Astrocyte of the spinal cord (primary cell): ENCODE measurements at places on chromosomes 3 and 15.
A peak's percentile ranks its signal among the peaks of the same experiment; 100 is the strongest.

DNA sequence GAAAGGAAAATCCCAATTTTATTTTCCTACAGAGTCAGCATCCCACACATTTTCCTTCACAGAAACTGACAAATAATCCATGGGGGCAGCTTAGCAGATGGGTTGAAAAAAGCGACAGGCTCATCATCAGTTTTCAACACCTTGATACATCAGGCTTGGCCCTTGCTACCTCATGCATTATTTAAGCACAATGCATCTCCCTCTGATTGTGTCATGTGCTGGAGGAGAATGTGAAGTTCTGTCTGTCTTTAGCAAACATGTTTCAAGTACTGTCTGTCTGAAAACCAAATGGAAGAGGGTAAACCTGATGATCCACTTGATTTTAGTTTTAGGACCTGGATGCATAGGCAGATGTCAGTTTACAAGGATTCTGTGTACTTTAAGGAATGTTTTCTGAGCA lies 128.6 kb upstream of the ADAMTS9 start:
- DNase-seq: no peak

- no peak for DNase-seq
Measured at GRCh38 chr3:187677604-187678003, 7.4 kb upstream of the SST start.

GRCh38 chr3:12962292-12962691 lies 110.9 kb downstream of the IQSEC1 start:
- DNase-seq: no peak

GRCh38 chr15:47027322-47027946 lies 689.9 kb upstream of the SEMA6D start:
- DNase-seq: no peak

- DNase-seq: peak; percentile 94
Measured at GRCh38 chr3:189563853-189564563, 67.2 kb upstream of the TP63 start.

DNA sequence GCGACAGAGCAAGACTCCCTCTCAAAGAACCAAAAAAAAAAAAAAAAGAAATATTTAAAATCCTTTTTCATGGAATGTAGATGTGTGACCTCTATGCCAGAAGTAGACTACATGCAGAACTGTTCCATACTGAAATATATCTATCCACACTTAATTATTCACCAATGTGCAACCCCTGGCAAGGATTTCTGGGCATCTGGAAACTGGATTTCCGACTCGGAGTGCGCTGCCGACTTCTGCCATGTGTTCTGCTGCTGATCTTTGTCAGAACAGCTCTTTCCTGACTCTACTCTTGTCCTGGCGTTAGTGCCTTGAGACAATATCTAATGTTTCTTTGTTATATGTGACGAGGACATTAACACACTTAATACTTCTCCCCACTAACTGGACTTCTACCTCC lies 11.7 kb downstream of the LIPH start:
- no peak for DNase-seq

DNA sequence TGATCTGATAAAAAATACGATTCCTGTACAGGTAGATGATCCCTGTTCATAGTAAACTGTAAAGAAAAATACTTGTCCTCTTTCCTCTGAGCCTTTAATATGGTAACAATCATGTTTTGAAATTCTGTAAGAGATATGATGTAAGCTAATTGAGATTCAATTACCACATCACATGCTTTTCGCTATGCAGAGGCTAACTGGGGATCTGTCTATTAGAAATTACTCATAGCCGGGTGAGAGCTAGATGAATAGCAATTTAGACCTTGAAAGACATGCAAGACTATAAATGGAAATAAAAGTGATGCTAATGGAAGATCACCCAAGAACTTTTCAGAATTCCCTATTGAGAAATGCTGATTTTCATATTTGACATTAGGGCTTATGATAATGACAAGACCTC lies 579.9 kb upstream of the ZNF717 start:
- no peak for DNase-seq

DNA sequence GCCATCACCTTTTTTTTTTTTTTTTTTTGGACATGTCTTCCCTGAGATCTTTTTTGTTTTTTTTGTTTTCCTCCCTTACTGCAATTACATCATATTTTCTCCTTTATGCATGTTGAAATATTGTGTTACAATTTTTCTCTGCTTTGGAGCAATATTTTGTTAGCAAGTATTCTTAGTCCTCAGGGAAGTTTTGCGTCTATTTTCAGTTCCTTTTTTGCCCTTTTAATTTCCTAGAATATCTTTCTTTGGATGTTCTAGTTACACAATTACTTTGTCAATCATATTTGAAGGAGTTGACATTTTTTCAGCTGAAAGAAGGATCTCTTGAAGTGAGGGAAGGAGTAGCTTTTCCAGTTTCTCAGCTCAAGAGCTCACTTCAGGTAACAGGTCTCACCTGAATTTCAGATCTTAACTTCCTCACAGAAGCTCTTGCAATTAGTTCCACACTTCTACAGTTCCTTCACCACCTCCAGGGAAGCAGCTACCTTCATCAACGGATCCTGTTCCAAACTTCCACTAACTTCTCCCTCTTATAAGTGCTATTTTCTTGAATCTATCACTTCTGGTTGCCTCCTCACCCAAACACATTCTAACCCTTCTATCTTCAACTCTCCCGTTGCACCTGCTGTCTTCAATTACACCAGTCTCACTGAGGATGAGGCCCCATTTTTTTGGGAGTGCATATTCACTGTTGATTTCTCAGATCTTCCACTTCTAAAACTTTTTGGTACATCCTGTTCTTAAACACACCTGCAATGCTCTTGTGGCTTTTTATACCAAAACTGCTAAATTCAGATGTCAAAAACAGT lies 57.8 kb upstream of the CPOX start:
- no peak for DNase-seq

- DNase-seq: peak; percentile 23
Measured at GRCh38 chr3:79414806-79415205, 353.0 kb downstream of the ROBO1 start.

DNA sequence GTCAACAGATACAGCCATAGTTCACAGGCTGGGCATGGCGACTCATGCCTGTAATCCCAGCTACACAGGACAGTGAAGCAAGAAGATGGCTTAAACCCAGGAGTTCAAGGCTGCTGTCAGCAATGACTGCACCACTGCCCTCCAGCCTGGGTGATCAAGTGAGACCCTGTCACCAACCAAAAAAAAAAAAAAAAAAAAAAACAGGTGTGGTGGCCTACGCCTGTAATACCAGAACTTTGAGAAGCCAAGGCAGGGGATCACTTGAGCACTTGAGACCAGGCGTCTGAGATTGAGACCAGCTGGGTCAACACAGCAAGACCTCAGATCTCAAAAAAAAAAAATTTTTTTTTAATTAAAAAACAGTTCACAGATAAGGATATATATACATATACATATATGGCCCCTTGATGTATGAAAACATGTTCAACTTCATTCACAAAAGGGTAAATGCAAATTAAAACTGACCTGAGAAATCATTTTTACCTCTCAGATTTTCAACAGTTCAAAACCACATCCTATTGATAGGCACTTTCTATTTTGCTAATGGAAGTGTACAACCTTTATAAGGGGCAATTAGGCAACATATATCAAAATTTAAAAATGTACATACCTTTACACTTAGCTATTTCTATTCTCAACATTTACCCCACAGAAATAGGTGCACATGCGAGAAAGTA lies 51.1 kb downstream of the OSBPL10 start:
- no peak for DNase-seq

GRCh38 chr15:42373274-42373673 lies 14.0 kb downstream of the CAPN3 start:
- DNase-seq: no peak

GRCh38 chr3:155158346-155159037 lies 78.4 kb downstream of the MME start:
- DNase-seq: no peak

GRCh38 chr15:90154861-90155626 lies 46.1 kb upstream of the SEMA4B start:
- peak; percentile 29 for DNase-seq

DNA sequence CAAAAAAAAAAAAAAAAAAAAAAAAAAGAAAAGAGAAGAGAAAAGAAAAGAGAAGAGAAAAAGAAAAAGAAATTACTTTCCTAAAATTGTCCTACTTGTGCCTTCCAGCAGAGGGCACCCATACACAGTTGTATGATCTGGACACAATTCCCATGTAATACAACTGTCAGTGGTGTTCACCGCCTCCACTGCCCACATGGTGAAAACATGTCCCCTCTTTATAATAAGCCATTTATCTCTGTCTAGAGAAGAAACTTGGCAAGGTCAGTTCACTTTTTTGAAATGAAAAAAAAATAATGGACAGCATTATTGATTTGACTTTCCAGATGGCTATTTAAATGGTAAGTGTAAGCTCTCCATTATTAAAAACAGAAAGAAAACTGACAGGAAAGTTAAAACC lies 459.4 kb downstream of the GBE1 start:
- peak; percentile 48 for DNase-seq

DNA sequence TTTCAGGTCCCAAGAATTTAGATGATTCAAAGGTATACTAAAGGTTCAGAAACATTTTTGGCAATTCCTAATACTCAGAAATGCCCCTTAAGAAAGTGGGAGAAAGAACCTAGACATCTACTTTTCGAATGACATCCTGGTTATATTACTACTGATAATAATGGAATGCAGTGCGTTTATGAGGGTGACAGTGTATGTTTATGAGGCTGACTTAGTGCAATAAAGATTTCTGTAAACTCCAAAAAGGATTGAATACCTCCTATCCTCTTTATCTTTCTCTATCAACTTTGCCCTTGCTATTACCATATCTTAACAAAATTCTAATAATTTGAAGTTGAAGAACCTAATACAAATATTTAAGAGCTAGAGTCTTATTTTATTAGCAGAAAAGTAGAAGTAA lies 348.9 kb upstream of the EPHA6 start:
- no peak for DNase-seq

DNA sequence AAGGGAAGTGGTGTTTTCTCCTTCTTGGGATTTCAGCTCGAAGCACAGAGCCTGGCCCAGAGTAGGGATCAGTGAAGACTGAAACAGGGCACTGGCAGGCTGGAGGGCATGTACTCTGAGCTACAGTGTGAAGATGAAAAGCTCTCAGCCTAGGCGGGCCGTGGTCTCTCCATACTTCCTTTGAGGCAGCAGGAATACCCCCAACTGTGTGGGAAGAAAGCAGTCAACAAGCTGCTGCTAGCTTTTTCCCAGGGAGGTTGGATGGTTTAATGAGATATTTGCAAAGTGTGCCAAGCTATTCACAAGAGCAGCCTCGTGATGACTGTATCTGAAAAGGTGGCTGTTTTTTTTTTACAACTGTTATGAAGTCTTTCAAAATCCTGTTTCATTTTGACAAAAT lies 47.2 kb downstream of the NMNAT3 start:
- no peak for DNase-seq

- DNase-seq: no peak
Measured at GRCh38 chr3:195284842-195285241, 13.9 kb upstream of the XXYLT1 start.

- no peak for DNase-seq
Measured at GRCh38 chr3:87207460-87207859, 19.6 kb upstream of the CHMP2B start.

DNA sequence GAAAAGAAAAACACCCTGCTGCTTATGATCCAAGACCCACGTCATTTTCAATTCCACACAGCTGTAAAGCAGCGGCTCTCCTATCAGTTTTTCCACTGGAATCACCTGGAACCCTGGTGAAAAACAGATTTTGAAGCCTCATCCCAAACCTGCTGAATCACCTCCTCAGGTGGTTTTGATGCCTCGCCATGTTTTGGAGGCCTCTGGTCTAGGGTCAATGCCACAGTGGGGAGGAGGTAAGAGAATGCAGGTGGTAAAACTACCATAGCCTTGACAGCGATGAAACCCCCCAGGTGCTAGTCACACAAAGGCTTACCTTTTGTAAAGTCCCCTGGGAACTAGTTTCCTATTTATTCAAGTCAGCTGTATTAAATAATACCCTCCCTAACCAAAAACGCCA lies 24.8 kb downstream of the MYO1E start:
- DNase-seq: no peak

DNA sequence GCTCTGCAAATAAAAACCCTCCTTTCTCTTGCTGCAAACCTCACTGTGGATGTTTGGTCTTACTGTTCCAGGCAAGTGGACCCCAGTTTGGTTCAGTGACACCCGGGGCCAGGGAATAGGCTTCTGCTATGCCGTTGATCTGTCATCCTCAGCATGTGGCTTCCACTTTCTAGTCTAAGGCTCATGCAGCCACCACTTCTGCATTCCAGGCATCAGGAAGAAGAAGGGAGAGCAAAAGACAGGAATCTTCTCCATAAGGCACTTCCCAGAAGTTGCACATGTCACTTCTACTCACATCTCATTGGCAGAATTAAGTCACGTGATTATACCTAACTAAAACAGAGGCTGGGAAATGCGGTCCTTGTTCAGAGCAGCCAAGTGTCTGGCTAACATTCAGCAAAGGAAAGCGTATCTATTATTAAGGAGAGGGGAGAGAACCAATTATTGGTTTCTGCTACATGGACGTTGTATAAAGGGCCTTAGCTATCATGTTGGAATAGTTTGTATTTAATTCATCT lies 173.6 kb upstream of the PFN2 start:
- DNase-seq: no peak

- DNase-seq: no peak
Measured at GRCh38 chr3:138366006-138366759, 17.8 kb downstream of the MRAS start.

DNA sequence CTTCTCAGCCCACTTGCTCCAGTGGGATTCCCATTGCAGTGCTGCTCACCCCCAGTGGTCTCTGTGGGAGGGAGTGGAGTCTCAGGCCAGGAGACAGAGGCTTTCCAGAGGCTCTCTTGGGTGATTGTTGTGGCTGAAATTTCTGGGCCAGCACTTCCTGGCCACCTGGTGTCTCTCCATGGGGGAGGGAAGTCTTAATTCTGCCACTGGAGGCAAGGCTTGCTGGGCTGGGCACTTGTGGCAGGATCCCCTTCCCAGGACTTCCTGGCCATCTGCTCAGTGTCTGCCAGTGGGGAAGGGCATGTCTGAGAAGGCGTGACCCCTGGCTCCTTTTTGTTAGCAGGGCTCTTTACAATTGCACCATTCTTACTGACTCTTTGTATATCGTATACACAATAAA lies 351.8 kb downstream of the GABRB3 start:
- DNase-seq: no peak

DNA sequence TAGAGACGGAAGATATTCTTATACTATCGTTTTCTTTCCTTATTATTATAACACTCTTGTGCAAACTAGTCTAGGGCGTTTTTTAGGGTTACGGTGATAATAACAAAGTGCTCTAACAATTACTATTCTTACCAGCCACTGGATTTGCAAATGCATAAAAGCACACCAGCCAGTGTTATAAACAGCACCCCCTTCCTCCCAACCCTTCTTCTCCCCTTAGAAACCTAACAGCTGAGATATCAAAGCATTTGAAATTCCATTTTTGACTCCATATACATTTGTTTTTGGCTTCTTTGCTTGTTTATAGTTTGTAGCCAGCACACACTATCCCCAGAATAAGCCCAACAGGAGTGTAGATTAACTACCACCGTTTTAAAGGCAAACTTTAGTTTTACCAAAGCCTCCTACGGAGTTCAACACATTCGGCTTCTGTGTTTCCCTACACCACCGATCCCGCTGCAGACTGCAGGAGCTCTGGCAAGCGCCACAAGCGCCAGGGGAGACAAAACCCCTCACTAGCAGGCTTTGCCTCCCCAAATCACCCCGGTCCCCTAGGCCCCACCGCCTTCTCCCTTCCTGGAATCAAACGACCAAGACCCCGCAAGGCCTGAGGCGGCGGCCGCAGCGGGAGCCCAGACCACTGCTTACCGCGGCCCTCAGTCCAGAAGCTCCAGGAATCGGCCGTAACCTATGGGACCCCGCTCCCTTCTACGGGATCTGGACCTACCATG lies 461 bp downstream of the COPB2 start:
- DNase-seq: no peak

GRCh38 chr3:177483182-177483967 lies 286.1 kb upstream of the TBL1XR1 start:
- DNase-seq: no peak
